ENCODE measurements at places on chromosomes 2 and 18.

DNA sequence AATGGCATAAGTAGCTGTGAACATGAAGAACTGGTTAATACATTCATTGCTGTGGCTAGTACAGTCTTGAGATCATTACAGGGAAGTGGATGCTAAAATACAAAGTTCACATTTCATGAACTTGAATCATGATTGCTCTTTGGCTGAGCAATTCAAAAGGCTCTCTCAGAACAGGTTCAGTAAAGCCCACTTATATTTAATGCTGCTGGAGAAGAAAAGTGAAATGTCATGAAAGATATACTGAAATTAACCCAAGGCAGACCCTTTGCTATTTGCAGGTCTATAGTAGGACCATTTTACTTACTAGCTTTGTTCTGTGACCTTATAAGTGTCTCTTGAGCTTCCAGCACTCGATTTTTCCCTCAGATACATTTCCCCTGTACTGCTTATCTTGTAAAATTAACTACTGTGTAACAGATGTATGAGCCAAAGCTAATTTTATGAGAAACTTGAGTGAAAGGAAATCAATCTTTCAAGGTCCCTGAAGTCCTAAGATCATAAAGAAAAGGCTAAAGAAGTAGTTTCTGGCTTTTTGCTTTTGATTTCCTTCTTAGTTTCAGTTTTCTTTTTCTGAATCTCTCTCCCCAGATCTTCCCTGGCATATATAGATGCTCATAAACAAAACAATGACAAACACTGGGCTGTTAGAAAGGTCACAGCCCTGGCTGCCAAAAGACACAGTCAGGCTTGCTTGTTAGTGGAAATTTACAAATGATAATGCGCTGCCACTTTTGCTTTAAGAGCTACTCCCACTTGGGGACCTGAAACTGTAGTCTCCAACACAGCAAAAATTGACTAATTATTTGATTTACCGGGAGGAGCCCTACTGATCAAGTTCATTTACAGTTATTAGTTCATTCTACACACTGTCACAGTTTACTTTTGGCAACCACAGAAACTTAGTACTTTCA lies 132.7 kb upstream of the XPO1 start:
- peak; percentile 36 for DNase-seq

DNA sequence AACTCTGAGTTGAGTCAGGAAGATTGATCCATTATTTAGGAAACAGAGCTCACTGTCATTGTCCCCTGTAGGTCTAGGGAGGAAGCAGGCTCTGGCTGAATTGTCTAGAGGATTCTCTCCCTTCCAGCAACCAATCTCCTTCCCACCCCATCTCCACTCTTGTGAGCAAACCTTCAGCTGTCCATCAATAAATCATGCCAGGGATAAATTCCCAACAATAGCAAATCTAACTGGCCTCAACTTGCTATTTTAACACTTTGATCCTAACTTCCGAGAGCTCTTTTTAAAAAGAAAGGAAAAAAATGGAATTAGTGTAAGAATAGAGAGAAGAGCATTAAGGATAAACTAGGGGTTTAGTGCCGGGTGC lies 53.5 kb downstream of the ATP8B1 start:
- no peak for DNase-seq

DNA sequence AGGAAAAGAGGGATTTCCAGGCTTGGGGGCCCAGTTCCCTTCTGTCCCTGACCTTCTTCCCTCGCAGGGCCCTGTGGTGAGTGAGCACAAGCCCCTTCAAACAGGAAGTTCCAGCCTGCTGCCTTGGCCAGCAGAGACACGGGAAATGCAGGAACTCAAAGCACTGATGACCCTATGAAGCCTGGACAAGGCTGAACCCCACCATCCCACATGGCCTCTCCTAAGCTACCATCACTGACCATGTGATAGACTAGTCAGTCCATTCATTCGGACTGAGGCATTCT lies 196.4 kb downstream of the TNS1 start:
- DNase-seq = no peak

GRCh38 chr2:38146275-38146906 lies 70.4 kb upstream of the CYP1B1 start:
- peak; percentile 65 for DNase-seq

GRCh38 chr18:11885278-11885947 lies 22.7 kb downstream of the MPPE1 start:
- DNase-seq = no peak

GRCh38 chr2:65536596-65536995 lies 104.2 kb upstream of the SPRED2 start:
- DNase-seq = no peak

- DNase-seq = no peak
Measured at GRCh38 chr2:71001981-71002570, 7.4 kb upstream of the TEX261 start.

GRCh38 chr2:159154366-159154765 lies 132.1 kb downstream of the WDSUB1 start:
- no peak for DNase-seq

DNA sequence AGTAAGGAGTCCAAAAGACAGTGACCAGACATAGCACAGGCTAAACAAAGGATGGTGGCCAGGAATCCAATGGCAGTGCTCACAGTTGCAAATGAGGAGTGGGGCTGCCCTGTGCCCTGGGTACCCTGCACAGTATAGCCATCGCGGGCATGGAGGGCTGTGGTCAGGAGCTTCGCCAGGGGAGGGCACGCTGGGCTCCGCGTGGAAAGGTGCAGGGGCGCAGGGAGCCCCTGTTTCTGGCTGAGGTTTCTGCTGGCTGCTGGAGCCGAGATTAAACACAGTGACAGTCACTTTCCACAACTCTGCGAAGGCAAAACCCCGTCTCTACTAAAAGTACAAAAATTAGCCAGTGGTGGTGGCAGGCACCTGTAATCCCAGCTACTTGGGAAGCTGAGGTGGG lies 194.7 kb downstream of the GALR1 start:
- DNase-seq = no peak

GRCh38 chr2:170461889-170462288 lies 253.2 kb upstream of the SP5 start:
- no peak for DNase-seq

- DNase-seq = no peak
Measured at GRCh38 chr2:212213191-212213590, 325.4 kb downstream of the ERBB4 start.

GRCh38 chr18:23627321-23627720 lies 35.4 kb downstream of the ANKRD29 start:
- no peak for DNase-seq

DNA sequence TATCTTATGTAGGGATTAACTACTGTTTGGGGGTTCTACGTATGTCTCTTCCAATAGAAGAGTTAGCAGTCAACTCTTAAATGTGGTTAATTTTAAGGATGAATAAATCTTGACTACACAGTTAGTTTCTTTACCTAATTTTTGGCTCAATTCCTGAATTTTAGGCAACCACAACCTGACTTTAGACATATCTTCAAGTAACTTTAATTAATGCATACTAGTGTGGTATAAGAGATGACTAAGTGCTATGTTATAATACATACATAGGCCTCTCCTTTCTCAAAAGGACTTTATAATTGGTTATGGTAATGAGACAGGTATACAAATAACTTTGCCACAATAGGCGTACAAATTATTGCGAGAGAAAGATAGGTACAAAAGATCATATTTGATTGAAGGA lies 312.0 kb downstream of the IRS1 start:
- DNase-seq = no peak

DNA sequence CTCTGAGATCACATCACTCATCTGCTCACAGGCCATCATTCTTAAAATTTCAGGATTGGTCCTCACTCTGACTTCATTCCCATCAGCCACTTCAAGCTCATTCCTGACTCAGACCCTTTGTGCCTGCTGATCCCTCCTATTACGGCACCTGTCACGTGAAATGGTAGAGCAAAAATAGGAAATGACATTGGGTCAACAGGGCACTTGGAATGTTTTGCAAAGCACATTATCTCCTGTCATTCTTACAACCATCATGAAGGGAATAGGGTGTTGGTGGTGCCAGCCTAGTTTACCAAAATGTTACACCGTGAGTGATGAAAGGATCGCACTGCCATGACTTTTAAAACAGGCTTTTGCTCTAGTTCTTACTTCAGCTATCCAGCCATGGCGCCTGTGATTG lies 61.1 kb downstream of the EIF5B start:
- DNase-seq = no peak

DNA sequence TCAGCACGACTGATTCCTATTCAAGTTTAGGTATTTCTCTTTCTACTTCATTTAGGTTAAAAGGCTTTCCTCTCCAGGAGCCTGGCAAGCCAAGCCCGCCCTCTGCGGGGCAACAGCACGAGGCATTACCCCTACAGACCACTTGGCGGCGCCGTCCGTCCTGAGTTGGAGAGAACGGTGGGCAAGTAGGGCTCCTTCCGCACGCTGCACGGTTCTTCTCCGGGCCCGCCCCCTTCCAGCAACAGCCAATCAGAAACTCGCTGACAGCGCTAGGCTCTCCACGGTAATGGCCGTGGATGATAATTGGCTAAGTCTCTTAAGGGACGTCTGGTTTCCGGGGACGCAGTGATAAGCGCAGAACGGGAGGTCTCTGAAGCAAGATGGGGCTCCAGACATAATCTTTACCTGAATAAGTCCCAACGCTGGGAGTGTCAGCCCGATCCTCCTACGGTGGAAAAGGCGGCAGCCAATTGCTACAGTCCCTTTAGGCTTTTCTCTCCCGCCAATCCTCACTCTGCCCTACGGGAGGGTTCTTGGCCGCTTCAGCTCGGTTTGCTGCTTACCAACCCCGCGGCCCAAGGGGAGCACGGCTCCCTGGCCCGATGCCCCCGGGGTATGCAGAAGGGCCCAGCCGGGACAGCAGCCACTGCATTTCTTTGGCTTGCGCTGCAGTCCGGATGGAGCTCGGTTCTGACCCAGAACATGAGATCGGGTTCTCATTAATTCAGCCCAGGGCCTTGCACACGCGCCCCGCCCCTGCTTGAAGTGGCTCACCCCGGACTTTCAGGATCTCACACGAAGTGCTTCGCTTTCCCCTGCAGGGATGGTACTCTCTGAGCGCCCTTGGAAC lies 206.9 kb upstream of the PKDCC start:
- peak; percentile 96 for DNase-seq

GRCh38 chr18:40930211-40930882 lies 1024.7 kb upstream of the PIK3C3 start:
- no peak for DNase-seq

DNA sequence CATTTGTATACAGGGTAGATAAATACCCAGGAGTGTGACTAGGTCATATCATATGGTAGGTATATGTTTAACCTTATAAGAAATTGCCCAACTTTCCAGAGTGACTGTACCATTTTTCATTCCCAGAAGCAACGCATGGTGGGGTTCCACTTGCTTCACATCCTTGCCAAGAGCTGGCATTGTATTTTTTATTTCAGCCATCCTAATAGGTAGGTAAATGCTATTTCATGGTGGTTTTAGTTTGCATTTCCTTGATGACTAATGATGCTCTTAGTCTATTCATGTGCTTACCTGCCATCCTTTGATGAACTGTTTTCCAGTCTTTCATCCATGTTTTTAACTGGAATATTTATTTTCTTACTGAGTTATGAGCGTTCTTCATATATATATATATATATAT lies 51.9 kb downstream of the MAP4K3 start:
- DNase-seq = no peak

GRCh38 chr2:188865681-188866080 lies 108.5 kb upstream of the COL3A1 start:
- no peak for DNase-seq

- DNase-seq = no peak
Measured at GRCh38 chr2:172454404-172455120, 27.2 kb downstream of the ITGA6 start.

DNA sequence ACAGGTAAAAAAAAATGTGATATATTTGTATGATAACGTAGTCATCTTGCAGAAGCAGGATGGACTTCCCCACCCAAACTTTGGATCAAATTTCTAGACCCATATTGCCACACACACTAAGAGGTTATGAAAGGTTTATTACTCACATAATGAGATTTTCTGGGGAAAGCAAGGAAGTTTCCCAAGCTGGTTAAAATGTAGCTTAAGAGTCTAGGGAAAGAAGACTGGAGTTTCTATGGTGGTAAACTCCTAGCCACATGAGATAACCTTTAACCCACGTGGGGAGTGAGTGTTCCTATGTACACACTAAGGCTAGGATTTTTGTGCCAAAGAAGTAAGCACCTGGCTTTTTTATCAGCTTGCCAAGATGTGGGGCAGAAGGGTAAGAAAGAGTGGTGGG lies 335.7 kb upstream of the UBE2E3 start:
- DNase-seq = no peak

DNA sequence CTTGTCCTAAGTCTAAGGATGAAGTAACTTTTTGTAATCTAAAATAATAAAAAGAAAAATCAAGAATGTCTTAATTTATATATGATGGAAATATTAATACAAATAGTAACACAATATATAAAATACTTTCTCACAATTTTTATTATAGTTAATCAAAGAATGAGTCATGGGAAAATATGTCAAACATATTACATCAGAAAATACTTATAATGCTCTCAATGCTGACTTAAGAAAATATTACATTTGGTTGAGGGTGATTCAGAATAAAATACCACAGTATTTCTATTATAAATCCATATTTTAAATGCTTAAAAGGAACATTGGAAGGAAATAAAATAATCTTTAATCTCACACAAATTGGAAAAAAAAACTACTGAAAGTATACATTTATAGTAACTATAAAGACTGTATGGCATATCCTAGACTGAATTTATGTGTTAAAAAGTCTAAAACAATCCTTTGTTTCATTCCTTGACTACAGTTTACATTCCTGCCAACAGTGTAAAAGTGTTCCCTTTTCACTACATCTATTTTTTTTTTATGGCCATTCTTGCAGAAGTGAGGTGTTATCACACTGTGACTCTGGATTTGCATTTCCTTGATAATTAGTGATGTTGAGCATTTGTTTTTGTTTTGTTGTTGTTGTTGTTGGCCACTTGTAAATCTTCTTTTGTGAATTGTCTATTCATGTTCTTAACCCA lies 1573.5 kb upstream of the ACVR2A start:
- no peak for DNase-seq

DNA sequence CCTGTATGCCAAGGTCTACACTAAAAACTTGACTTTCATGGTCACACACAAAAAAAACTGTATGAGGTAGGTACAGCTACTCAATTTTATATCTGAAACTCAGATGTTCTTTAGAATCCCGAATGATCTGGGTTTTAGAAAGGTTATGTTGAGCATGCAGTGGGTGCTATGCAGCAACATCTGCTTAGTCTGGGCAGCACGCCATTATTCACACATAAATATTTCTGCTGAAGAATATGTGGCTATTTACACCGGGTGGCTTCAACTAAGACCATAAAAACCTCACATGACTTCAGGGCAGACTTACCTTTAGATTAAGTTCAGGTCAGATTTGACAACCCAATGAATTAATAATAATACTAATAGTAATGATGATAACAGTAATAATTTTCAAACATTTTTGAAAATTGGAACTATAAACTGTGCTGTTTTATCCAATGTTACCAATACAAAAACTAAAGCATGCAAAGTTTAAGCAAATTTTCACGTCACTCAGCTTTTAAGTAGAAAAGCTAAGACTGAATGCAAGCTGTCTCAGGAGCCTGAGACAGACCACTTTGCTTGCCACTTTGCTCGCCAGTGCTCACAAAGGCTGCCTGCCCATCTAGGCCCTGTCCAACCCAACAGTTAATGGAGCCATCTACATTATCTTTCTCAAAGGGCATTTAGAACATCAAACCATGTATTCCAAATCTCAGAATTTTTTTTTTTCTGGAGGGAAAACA lies 292.0 kb downstream of the CNTNAP5 start:
- no peak for DNase-seq

Data from heart right ventricle (tissue), 16 donors.